ENCODE measurements at places on chromosomes 7 and 10. TPM values are rescaled to one million over a fixed set of nuclear protein-coding genes. Genes with fewer than 3 reads are reported as not detected.

DNA sequence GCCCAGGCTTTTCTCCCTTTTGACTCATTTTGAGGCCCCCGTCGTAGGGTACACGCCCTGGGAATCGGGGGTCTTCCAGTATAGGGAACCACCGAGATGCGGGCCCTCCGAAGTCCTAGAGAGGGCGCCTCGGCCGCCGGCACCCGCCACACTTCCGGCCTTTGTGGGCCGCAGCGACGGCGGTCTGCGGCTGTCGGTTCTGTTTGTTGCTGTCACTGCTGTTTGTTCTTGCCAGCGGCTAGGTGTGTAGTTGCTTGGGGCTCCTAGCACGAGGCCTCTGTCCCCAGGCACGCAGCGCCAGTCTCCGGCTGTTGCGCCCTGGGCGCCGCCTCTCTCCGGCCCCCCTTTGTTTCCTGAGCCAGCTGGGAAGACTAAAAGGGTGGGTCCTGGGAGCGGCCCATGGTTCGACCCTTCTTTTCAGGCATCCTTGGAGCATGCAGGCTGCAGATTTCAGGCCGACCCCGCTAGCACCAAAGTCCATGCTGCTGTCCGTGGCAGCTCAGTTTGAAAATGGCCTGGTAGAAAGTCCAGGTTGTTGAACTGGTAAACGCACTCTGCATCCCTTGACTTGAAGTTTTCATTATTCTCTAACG lies 17.8 kb upstream of the ZKSCAN1 start:
- no peak for DNase-seq

DNA sequence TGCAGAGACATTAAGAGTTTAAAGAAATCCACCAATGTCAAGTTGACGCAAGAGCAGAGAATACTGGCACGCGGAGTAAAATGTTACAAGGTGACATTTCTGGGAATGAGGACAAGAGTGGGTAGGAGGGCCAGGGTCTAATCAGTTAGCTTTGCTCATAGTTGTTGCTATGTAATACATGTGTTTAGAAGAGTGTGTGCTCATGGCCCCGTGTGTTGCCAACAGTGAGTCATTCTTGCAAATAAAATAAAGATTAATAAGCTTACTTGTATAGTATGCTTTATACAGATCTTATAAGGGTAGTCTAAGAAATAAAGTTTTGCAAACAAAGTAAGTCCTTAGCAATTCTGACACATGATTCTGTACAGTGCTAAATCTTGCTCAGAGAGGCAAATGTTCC lies 64.5 kb downstream of the DNMBP start:
- DNase-seq, result peak; percentile 37

- no peak for DNase-seq
These were observed 84.1 kb downstream of the THSD7A start for GRCh38 chr7:11747715-11748485.

- no peak for DNase-seq
These were observed 46.1 kb upstream of the APBB1IP start for GRCh38 chr10:26391701-26392695.

- DNase-seq, result no peak
These were observed 108.1 kb downstream of the GNAT3 start for GRCh38 chr7:80403686-80404241.

DNA sequence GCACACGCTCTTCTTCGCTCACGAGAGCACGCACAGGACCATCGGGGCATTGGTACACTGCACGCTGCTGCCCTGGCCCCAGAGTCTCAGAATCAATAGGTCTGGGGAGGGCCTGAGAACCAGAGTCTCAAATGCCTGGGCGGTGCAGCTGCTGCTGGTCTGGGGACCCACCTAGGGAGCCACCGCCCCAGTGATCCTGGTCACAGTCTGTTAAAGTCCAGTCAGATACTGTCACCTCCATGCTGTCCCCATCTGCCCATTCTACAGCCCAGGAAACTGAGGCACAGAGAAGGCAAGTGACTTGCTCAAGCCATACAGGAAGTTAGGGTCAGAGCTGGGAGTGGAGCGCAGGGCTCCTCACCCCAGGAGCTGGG lies 38.0 kb downstream of the ZCCHC24 start:
- no peak for DNase-seq

DNA sequence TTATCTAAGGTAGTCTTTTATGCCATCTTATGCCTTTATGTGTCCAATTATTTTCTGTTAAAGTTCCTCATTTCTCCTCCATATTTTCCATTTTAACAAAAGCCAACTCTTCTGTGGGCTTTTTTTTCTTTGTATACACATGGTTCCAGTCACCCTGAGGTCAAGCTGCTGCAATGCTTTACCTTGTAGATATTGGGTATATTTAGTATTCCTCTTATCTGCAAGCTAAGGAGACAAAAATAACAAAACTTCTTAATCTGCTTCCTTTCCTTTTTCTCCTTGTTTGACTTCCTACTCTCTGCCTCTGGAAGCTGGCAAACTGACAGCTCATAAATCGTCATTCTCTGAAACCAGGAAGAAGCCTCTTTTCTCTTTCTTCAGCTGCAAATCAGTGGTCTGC lies 885.0 kb upstream of the LRRN3 start:
- no peak for DNase-seq

DNA sequence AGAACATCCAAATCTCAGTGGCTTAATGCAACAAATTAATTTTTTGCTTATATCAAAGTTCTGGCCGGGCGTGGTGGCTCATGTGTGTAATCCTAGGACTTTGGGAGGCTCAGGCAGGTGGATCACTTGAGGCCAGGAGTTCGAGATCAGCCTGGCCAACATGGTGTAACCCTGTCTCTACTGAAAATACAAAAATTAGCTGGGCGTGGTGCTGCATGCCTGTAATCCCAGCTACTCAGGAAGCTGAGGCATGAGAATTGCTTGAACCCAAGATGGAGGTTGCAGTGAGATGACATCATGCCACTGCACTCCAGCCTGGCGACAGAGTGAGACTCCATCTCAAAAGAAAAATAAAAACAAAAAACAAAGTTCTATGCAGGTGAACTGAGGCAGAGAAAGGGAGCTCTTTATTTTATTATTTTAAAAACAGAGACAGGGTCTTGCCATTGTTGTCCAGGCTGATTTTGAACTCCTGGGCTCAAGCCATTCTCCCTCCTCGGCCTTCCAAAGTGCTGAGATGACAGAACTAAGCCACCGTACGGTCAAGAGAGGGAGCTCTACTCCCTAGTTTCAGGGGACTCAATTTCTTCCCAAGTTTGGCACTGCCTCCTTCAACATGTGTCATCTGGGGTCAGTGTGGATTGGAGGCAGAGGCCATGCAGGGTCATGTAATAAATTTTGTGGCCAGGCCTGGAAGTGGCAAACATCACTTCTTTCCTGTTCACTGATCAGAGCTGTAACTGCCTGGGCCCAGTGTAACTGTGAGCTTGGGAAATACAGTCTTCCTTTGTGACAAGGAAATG lies 2.4 kb downstream of the ADCK2 start:
- peak; percentile 47 for DNase-seq

- no peak for DNase-seq
These were observed 203.1 kb upstream of the PCLO start for GRCh38 chr7:83365746-83366145.

- no peak for DNase-seq
These were observed 157.2 kb upstream of the SLC25A13 start for GRCh38 chr7:96479015-96479645.

- no peak for DNase-seq
These were observed 39.0 kb downstream of the CABCOCO1 start for GRCh38 chr10:61701706-61702105.

DNA sequence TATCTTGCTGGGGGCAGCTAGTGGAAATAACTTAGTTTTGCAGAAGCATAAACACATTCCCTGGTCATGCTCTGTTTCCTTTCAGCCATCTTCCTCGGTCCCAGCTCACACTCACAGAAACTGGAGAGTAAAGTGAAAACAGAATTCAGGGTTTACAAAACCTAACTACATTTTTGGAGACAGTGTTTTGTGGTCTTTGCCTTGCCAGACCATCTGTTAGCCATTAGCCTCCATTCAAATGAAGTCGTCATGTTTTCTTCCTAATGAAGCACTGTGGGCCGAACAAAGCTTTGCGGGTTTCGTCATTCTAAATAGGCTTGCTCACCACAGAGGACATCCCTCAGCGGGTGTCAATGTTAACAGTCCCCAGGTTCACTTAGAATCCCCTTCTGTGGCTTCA lies 214.6 kb upstream of the TMEM72 start:
- no peak for DNase-seq

DNA sequence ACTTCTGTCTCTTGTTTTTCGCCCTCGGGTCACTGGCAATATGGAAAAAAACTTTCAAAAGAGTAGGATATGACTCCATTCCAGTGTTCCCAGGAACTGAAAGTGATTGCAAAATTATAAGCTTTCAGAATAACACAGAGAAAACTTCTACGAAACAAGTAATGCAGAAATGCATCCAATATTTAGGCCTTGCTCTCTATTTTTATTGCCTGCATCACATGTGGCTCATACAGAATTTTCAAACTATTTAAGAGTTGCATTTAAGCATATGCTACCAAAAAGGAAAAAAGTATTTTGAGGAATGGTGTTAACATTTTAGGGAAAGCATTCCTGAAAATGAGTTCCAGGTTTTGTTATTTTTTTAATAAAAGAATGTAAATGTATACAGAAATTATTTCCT lies 228.0 kb downstream of the CACNB2 start:
- DNase-seq, result no peak

DNA sequence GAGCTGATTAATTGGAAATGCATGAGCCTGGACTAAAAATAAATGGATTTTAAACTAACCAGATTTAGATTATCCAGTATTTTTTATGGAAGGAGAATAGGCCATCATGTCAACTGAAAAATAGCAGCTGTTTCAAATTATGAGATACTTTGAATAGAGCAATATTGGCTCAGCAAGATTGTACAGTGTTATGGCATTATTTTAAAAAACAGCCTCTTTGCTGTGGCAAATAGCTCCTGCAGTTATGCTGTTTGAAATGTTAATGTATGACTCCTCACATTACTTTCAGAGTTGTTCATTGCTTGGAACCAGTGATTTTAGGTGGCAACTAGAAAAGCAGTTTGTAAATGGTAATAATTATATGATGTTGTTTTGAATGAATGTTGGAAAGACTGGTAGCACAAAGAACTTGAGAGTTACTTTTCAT lies 244.5 kb downstream of the KIAA1217 start:
- no peak for DNase-seq

GRCh38 chr7:114671563-114672123 lies 250.3 kb upstream of the MDFIC start:
- no peak for DNase-seq

GRCh38 chr7:47428768-47429472 lies 153.0 kb downstream of the TNS3 start:
- no peak for DNase-seq

DNA sequence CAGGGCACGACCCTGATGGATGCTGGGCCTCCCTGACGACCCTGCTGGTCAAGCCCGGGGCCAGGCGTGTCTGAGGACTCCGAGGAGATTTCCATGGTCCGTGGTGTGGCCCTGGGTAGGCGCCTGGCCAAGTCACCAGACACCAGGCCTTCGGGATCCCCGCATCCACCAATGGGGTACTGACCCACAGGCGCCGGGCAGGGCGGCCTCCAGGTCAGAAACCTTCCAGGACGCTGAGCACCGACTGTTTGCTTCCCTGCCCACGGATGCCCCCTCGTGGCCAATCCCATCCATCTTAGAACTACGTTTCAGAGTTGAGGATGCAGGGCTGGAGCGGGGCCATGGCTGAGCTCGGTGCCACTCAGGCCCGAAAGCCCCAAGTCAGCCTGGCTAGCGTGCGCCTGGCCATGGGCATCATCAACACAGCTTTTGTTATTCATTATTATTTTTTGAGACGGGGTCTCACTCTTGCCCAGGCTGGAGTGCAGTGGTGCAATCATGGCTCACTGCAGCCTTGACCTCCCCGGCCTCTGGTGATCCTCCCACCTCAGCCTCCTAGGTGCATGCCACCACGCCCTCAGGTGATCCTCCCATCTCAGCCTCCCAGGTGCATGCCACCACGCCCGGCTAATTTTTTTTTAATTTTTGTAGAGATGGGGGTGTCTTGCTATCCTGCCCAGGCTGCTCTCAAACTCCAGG lies 7.1 kb upstream of the AMZ1 start:
- DNase-seq, result peak; percentile 42

GRCh38 chr10:118106426-118106825 lies 59.7 kb upstream of the RAB11FIP2 start:
- DNase-seq, result peak; percentile 17

- DNase-seq, result no peak
These were observed 27.4 kb downstream of the POM121L12 start for GRCh38 chr7:53062796-53063195.

GRCh38 chr7:113045379-113045778 lies 41.2 kb downstream of the GPR85 start:
- DNase-seq, result no peak

DNA sequence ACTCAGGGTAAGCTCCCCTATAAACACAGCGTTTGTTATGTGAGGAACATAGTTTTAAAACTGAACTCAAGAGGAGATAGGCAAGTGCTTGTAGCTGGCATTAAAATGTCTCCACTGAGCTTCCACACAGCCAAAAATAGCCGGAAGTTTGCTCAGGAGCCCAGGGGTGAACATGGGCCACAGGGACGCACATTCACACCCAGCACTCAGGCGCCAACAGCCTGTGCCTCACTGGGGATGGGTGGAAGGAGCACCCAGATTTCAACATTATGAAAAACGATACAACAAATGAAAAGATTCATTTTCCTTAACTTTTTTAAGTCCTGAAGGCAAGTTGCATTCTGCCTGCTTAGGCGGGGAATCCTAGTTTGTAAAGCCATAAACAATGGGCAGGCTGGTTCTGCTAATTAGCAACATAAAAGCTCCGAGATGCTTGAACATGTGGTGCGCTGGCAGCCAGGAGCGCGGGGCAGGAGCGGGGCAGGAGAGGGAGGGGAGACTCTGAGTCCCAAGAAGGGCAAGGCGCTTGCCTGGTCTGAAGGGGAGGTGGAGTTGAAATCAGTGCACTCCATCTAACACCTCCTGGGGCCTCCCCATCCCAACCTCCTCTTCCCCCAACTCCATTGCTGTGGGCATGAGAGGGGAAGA lies 235.9 kb downstream of the COBL start:
- DNase-seq, result no peak

Gene SPAM1
- total RNA-seq, result not detected

Gene TMEM229A
- total RNA-seq, result not detected

Gene PDE1C
- total RNA-seq, result 0.53 TPM

Gene LIPF
- total RNA-seq, result not detected

Gene PPRC1
- 31.8 TPM for total RNA-seq

Gene SLC13A4
- total RNA-seq, result not detected

Gene ENTPD1
- not detected for total RNA-seq

Gene BHLHA15
- not detected for total RNA-seq

Gene RAMP3
- not detected for total RNA-seq

Gene SPDYE6
- not detected for total RNA-seq

Gene ANKRD1
- total RNA-seq, result 75.3 TPM

Gene ELFN1
- 7.4 TPM for total RNA-seq

Gene EVX1
- not detected for total RNA-seq

All from HT1080 (cell line).